ENCODE measurements at places on chromosomes 6 and 20.

DNA sequence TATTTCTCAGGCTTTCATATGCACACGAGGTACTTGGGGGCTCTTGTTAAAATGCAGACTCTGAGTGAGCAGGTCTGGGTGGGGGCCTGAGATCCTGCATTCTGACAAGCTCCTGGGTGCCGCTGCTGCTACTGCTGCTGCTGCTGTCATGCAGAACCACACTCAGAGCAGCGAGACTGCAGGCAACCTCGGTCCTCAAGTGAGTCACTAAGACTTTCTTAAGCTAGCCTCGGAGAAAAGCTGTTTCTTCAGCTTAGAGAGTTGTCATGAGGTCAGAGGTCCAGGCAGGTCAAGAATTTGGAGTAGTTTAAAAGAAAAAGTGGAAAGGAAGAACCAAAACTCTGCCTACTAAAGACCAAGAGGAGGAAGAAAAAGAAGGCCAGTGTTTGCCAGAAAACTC, 92.9 kb downstream of the SPTLC3 start:
- DNase-seq, result peak; percentile 40

GRCh38 chr6:129490521-129491255, 219.3 kb downstream of the ARHGAP18 start:
- DNase-seq, result peak; percentile 97

DNA sequence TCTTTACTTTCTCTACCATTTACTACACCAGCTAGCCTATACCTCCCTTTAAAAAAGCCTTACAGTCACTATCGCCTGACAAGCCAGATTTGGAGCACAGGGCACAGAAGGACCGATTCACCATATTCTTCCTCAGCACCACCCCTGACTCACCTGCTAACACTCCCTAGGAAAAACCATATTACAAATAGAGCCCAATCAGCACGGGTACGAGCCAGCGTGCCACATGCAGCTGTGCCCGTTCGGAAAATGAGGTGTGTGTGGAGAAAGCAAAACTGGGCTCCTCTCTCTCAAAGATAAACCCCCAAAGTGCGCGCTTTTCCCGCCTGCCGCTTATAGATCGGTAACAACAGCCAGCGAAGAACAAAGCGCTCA, 1.2 kb downstream of the SYNCRIP start:
- peak; percentile 48 for DNase-seq

DNA sequence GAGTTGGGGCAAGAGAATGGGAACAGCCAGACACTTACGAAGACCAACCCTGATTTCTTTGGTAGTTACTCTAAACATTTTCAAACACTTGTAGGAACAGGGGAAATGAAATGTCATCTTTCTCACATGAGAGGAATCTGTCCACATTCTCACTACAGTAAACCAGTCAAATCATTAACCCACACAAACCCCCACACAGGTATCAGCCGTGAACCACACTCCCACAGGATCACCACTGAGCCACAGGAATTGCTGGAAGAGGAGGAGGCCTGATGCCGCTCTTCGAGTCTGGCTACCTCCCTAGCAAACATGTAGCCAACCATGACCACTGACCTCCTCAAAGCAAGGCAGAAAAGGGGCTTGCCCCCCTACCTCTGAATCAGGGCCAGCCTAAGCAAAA, 6.9 kb upstream of the RSPO3 start:
- no peak for DNase-seq

GRCh38 chr6:10385524-10386132, 29.2 kb downstream of the TFAP2A start:
- DNase-seq, result no peak

DNA sequence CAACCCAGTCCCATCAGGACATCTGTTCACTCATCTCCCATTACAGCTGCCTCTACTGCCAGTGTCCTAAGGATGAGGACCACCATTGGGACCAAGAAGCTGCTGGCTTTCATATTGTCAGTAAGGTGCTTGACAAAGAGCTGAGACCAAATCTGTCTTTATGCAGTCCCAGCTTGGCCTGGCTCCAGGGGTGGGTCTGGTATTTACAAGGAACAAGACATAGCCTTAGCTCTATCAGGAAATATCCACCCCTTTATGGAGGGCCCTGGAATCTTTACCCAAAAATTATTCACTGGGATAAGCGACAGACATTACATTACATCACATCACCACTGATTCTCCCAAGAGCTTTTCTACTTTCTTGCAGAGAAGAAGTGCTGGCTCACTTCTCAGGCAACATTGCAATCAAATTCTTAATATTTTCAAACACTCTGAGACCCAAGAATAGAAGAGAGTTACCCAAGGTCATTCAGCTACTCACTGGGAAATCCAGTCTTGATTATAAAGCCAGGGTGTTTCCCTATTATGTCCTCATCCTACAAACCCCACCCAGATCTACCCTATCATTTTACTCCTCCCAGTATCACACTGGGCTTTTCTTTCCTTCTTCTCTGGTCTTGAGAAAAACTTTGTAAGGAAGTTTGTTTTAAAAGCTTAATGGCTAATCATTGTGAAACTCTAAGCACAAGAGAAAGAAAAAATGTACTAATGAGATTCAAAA, 11.5 kb upstream of the PI3 start:
- peak; percentile 58 for DNase-seq

DNA sequence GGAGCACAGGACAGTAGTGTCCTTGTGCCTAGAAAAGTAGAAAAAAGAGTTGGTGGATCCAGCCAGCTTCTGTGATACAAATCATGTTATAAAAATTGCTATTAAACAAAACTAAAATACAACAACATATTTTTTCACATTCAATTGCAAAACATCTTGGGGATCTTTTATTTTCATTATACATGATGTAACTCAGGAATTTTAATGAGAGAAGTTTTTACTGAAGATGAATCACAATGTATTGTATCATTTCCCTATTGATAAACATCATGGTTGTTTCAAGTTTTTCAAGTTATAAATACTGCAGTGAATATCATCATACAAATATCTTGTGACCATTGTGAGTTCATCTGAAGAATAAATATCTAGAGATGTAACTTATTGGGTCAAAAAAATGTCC, 608.0 kb downstream of the PHF3 start:
- peak; percentile 47 for DNase-seq

DNA sequence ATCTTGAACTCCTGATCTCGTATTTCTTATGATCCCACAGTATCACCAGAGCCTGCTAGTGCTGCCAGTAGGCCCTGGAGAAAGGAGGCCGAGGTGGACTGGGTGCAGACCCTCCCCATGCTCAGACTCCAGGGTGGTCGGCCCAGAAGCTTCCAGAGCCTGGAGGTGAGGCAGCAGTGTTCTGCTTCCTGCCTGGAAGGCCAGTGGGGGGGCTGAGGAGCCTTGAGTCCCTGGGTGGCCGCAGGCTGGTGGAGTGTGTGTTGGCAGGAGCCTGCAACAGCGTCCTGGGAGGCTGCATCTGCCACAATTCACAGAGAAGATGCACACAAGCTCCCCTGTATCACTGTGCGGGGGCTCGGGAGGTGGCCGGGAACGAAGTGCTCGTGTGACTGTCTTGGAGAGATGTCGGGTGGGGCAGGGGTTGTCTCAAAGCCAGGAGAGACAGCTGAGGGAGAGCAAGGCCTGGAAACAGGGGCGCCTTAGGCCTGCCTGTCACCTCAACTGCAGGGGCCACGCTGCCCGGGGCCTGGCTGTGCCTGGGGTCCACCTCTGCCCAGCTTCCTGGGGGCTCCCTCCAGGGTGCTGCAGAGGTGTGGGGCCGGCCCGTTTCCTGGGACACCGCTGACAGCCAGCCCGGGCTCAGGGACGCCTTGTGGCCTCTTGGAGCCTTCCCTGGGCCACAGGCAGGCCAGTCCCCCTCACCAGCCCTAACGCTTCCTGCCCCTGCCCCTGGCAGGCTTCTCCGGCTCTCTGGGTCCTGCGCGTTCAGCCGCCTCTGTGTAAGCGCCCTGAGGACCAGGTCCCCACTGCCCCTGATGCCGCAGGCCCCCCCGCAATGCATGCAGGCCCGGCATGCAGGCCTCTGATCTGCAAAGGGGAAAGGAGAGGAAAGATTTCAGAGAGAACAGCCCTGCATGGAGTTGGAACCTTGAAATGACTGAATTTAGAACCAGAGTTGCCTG, 24.2 kb upstream of the MAS1 start:
- DNase-seq, result no peak

- peak; percentile 99 for DNase-seq
Observed at GRCh38 chr20:44495802-44496481, 20.3 kb downstream of the TTPAL start.

DNA sequence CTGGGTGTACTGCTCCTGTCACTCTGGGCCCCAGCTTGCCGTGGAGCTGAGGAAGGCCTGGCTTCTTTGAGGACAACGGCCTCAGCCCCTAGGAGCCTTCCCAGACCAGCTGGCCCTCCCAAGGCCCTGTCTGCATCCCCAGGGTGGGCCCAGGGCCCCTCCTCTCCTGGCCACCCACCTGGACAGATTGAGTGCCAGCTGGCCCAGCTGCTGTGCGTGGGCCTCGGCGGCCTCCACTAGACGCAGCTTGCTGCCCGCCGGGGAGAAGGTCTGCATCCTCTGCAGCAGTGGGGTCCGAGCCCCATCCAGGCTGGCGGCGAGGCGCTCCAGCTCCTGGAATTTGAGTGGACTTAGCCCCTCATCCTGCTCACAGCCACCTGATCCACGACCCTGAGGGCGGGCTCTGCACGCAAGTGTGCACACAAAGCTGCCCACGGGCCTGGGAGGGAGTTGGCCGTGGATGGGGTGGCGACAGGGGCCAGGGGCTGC, 14.4 kb downstream of the ADRM1 start:
- no peak for DNase-seq

DNA sequence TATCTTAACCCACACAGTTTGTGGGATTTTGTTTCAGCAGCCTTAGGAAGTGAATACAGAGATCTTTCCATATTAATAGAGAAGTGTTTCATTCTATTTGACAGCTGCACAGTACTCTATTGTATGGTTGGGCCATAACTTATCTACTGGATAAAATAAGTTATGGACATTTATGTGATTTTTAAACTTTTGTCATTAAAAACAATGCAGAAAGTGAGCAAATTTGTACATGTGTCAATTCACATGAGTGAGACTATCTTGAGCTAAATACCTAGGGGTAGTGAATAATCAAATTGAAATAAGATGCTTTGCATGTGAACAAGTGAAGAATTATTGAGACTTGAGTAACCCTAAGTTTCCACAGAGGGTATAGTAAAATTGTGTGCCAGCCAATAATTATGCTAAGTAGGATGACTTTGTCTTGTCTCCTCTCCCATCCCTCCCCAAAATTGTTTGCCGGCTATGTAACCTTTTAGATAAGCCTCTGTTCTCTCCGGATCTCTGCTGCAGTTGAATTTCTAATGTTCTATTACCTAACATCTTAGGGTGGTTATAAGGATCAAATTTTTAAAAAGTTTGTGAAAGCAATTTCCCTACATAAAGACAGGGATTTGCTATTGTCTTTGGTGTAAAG, 33.3 kb upstream of the TPBG start:
- DNase-seq, result no peak

- peak; percentile 85 for DNase-seq
Observed at GRCh38 chr20:53074811-53075314, 102.7 kb downstream of the TSHZ2 start.

DNA sequence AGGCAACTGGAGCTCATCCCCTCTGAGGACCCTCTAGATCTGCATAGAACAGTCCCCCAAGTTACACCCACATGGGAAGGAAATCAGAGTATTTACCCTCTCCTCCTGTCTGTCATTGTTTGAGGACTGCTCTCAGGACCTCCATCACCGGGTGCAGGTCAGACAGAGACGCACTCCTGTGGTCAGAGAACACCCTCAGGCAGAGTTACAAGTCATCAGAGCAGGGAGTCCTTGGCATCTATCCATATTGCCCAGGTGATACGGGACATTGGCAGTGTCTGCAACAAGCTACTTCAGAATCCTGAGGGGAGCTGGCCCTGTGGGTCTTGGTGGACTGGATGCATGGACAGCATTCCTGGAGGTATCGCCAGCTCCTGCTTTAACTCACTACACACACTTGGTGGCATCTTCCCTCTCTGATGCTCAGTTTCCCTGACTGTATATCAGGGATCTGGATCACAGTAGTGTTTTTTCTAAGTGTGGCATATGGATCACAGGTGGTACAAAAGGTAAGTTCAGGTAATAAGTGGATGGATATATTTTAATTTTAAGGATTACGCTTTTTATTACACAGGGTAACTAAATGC, 15.1 kb upstream of the ISM1 start:
- DNase-seq, result peak; percentile 26

GRCh38 chr6:108322728-108323127, 27.9 kb downstream of the AFG1L start:
- no peak for DNase-seq

GRCh38 chr20:35757098-35757705, 14.6 kb upstream of the PHF20 start:
- no peak for DNase-seq

DNA sequence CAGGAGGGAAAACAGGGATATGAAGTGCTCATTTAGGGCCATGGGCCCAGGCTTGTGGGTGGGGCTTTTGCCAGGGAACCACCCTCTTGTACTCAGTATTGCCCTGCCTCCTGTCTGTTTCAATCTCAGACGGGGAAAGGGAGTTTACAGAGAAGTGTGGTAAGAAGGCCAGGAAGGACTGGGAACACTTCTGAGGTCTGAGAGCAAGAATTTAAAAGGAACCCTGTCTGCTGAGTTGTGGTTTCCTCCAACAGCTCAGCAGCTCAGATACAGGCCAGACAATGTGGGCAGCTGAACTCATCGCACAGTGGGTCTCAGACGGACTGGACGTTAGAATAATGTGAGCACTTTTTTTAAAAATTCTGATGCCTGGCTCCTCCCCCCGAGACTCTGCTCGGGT, 354.1 kb upstream of the ARID1B start:
- no peak for DNase-seq

DNA sequence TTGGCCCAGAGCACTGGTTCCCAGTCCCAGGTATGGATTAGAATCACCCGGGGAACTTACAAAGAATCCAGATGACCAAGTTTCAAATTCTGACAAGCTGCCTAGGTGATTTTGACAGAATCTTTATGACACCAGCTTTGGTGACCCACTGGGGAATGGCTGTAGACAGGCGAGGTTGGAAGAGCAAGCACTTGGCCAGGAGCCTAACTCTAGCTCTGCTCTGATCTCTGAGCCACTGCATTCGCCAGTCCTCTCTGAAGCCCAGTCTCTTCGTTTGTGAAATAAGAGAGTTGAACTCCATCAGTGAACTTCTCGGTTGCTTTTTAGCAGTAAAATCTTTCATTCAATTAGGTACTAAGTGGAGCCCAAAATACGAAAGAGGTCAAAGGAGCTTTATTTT, 161.2 kb downstream of the VEGFA start:
- DNase-seq, result no peak

GRCh38 chr20:38649275-38649891, 47.8 kb downstream of the ARHGAP40 start:
- peak; percentile 37 for DNase-seq

Measured in epithelial cell of esophagus (primary cell).